Type B pancreatic cell (in vitro differentiated cells): ENCODE measurements at places on chromosomes 12 and 14. TPM values are rescaled to one million over a fixed set of nuclear protein-coding genes. Genes with fewer than 3 reads are reported as not detected.

GRCh38 chr14:75980856-75981255, 939 bp downstream of the TGFB3 start:
- DNase-seq = no peak

GRCh38 chr12:124730455-124730932, 133.2 kb downstream of the SCARB1 start:
- no peak for DNase-seq

DNA sequence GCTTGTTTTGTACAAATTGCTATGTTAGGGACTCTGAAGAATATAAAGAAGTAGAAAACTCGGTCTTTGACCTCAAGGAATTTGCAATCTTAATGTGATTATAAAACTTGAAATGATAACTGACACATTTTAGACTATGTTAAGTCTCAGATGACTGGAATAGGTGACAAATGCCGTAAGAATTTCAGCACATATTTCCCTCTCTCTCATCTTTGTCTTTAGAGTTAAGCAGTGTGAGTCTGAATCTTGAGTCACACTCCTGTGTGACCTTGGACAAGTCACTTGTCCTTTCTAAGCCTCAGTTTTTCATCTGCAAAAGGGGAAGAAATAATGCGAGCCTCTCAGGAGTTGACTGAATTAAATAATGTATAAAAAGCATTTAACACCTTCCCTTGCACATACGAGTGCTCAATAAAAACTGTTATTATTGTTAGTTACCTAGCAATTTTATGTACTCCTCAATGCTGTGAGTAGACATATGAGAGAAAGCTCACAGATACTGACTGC, 103.7 kb downstream of the DYRK2 start:
- DNase-seq = no peak

- no peak for DNase-seq
Observed at GRCh38 chr12:34107781-34108404, 85.6 kb downstream of the ALG10 start.

DNA sequence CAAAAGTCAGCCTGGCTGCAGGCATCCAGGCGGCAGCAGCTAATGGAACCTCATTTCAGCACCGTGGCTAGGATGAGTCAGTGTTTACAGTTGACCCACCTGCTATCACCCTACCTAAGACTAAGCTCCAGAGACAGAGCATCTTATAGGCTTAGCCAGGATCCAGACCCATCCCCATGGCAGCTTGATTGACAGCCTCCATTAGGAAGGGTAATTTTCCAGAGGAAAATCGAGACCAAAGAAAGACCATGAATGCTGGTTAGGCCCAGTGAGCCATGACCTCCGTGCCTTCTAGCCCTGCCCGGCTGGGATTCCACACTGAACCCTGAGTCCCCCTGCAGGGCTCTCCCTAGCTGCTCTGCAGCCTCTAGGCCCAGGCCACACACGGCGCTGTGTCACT, 38.7 kb downstream of the TUNAR start:
- no peak for DNase-seq

DNA sequence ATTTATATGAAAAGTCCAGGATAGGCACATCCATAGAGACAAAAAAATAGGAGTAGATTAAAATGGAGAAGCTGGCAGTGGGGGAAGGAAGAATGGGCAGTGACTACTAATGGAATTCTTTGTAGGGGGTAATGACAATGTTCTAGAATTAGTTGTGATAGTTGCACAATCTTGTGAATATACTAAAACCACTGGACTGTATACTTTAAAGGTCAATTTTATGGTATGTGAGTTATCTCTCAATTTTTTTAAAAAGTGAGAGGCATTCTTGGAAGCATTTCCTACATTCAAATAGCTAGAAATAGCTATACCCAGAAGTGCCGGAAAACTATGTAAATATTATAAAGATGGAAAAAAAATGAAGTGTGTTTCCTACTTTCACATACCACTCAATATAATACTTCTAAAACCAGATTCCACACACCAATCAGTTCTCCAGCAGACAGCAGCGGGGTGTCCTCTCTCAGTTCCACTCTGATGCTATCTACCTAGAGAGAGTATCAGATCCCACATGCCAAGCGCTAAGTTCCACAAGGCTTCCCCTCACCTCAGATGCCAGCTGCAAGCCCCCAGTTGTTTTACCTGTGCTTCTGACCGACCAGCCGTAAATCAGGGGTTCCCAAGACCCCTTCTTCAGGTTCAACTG, 41.7 kb upstream of the NID2 start:
- DNase-seq = no peak

DNA sequence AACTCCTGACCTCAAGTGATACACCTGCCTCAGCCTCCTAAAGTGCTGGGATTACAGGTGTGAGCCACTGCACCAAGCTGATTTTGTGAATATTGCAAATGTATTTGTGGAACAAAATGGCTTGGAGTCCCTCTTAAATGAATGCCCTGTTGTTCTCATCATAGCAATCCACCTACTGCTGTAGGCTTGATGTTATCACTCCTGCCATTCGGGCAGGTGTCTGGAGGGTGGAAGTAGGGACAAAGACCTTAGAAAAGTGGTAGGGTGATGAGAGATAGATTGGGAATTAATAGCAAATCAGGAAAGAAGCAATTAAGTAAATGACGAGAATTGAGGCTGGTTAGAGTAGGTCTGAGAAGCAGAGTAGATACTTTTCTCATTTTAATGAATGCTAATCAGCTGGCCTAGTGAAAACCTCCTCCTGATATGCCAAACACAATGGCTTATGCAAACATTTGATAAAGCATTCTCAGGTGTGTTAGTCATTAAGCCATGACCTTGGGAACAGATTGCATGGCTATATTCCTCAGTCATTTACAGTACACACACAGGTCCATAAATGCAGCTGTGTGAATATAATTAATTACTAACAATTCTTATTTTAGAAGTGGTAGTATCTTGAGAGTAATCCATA, 60.5 kb upstream of the USP44 start:
- no peak for DNase-seq

- no peak for DNase-seq
Observed at GRCh38 chr12:114895827-114896226, 211.9 kb upstream of the TBX3 start.

The TMEM63C gene
- 4.6 and 5.5 TPM in 2 replicates for total RNA-seq

The CNIH1 gene
- 111 and 121 TPM in 2 replicates for total RNA-seq

The ENDOU gene
- 3.7 and 18.9 TPM in 2 replicates for total RNA-seq

The ATG2B gene
- total RNA-seq = 15.6 and 19.9 TPM in 2 replicates

The DHH gene
- 0.56 TPM in 1 of 2 replicates, not detected in the other for total RNA-seq

The PRR4 gene
- total RNA-seq = 2.5 and 3.8 TPM in 2 replicates

The TPPP2 gene
- total RNA-seq = not detected in 2 replicates

The TMPRSS12 gene
- 0.45 TPM in 1 of 2 replicates, not detected in the other for total RNA-seq

The CHGA gene
- 1,527 and 3,424 TPM in 2 replicates for total RNA-seq

The CDKL1 gene
- 1.5 and 3.4 TPM in 2 replicates for total RNA-seq
